ENCODE measurements at places on chromosomes 12 and 14.

GRCh38 chr12:54412348-54412747, 6.7 kb downstream of the ITGA5 start:
- DNase-seq, result no peak

GRCh38 chr14:77180726-77181602, 634 bp upstream of the TMEM63C start:
- no peak for DNase-seq

- DNase-seq, result no peak
These were observed 14.7 kb upstream of the MSRB3 start for GRCh38 chr12:65263777-65264176.

DNA sequence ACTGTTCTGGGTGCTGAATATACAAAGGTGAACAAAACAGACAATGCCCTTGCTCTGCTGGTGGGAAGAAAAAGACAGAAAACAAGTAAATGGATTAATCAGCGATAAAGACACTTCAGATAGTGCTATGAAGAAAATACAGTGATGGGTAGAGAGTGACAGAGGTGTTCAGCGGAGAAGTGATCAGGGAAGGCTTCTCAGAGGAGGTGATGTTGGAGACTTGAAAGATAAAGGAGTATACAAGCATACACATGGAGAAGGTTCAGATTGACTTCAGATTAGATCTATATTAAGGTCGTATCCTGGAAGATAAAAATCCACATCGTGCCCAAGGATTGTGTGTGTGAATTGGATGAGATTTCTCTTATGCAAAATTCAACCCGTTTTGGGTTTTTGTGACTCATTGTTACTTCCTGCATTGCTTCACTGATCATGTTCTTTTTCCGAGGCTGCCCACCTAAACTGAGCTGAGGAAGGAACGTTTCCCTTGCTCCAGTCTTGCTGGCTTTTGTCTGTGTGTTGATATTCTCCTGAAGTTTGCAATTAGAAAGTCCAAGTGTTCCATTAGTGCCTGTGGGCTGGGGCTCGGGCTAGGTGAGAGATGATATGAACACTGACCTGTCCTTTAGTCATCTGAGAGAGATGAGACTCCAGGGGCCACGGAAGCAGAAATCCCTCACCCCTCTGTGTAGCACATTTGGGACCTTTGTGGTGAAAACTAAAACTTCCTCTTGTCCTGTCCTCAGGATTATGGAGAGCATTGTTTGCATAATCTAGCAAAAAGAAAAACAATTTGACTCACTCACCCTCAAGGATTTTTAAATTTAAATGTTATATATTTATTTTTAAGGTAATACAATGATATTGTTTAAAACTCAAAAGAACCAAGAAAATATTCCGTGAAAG, 27.6 kb downstream of the PLXNC1 start:
- no peak for DNase-seq
